ENCODE measurements at places on chromosomes 3 and 15.
A peak's percentile ranks its signal among the peaks of the same experiment; 100 is the strongest.

GRCh38 chr3:50612970-50613846 lies 1.6 kb upstream of the CISH start:
- DNase-seq, result no peak

GRCh38 chr3:42090973-42091731 lies at the start of gene TRAK1:
Gene TRAK1, plus strand, starts transcription at chr3:42091357. Its CDS starts 113 bp downstream, at chr3:42091470.
- peak; percentile 78 for DNase-seq

- no peak for DNase-seq
Observed at GRCh38 chr3:69194431-69195165, 72.2 kb upstream of the LMOD3 start.

GRCh38 chr3:189630767-189631372 lies 319 bp upstream of the TP63 start:
- DNase-seq, result no peak

GRCh38 chr3:29545615-29546014 lies 264.7 kb downstream of the RBMS3 start:
- DNase-seq, result no peak

DNA sequence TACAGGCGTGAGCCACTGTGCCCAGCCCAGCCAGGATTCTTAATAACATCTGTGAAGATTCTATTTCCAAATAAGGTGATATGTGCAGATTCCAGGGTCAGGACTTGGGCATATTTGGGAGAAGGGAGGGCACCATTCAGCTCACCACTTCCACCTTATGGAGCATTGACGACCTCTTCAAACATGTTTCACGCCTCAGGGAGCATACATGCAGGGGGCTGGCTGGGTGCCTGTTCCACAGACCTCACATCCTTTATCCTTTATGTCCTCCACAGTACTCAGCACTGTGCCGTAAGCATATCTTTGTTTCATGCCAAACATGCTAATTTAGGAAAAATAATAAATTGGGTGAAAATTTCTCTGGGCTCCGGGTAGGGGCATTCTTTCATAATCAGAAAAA lies 229.0 kb downstream of the THSD4 start:
- no peak for DNase-seq

GRCh38 chr15:98745179-98745578 lies 96.8 kb downstream of the IGF1R start:
- DNase-seq, result no peak

GRCh38 chr3:160911411-160911810 lies 155.4 kb downstream of the PPM1L start:
- no peak for DNase-seq

- no peak for DNase-seq
Observed at GRCh38 chr3:9205345-9206143, 43.9 kb downstream of the SRGAP3 start.

DNA sequence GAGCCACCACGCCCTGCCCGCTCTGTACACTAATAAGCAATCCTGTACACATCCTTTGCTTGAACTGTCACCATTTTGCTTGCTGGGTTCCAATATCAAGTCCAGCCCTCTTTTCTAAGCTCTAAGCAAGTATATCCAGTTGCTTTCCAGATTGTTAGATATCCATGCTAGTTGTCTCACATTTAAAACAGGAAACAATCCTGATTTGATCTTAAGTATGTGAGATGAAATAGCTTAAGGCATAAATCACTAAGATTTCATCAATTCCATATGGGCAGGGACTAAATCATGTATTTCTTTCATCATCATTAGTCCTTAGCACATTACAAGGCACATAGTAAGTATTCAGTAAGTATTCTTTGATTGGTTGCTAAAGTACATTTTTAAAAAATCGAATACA lies 16.2 kb downstream of the ATP11B start:
- no peak for DNase-seq

GRCh38 chr3:62615258-62615849 lies 242.0 kb upstream of the FEZF2 start:
- no peak for DNase-seq

GRCh38 chr15:33852570-33852969 lies 115.7 kb upstream of the CHRM5 start:
- DNase-seq, result peak; percentile 14

GRCh38 chr3:128480278-128480677 lies 12.7 kb downstream of the GATA2 start:
- DNase-seq, result no peak

GRCh38 chr15:58758141-58758540 lies 8.6 kb upstream of the ADAM10 start:
- DNase-seq, result no peak

DNA sequence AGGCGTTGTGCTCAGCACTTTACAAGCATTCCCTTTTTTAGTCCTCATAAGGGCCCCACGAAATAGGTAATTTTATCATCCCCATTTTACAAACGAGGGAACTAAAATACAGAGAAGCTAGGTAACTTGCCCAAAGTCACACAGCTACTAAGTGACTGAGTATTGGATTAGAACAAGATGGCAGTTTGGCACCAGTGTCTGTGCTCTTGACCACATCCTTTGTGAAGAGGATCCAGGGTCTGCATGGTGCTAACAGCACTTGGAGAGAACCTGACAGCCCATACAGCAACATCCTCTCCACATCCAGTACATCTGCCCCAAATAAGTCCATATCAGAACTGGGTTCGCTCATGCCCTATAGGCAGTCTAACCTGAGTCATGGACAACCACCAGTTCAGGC lies 21.8 kb upstream of the DAPK2 start:
- no peak for DNase-seq

GRCh38 chr15:47614360-47615011 lies 102.8 kb upstream of the SEMA6D start:
- DNase-seq, result no peak

DNA sequence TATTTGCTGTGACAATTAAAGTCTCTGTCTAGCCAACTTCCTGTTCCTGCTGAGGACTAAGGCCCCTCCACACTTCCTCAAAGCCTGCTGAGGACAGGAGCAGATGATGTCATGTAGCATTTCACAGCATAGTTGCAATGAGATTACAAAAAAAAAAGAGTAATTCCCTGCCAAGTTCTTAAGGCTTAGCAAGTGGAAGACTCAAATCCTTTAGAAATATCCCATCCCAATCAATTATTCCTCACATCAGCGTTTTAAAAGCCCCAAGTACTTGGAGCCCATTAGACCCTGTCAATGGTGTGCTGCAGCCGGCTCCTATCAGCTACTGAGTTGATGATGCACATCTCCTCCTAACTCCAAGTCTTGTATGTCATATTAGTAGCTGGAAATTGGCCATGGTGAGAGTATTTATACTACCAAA lies 51.7 kb downstream of the TRANK1 start:
- peak; percentile 47 for DNase-seq

DNA sequence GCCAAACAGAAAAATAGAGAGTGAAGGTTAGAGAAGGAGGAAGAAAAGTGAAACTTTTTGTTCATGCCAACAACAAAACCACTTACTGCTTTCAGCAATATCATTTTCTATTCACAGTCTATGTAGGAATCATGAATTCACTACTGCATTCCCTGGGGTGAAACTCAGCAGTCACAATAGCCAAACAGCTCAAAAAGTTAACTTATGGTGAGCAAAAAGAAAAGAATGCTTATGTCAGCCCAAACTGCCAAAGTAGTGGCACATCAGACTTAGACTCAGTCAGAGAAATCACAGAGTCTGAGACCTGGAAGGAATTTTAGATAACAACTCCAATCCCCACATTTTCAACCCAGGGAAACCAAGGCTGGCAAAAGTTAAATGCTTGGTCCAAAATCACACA lies 238.7 kb upstream of the TMCO5A start:
- DNase-seq, result no peak

DNA sequence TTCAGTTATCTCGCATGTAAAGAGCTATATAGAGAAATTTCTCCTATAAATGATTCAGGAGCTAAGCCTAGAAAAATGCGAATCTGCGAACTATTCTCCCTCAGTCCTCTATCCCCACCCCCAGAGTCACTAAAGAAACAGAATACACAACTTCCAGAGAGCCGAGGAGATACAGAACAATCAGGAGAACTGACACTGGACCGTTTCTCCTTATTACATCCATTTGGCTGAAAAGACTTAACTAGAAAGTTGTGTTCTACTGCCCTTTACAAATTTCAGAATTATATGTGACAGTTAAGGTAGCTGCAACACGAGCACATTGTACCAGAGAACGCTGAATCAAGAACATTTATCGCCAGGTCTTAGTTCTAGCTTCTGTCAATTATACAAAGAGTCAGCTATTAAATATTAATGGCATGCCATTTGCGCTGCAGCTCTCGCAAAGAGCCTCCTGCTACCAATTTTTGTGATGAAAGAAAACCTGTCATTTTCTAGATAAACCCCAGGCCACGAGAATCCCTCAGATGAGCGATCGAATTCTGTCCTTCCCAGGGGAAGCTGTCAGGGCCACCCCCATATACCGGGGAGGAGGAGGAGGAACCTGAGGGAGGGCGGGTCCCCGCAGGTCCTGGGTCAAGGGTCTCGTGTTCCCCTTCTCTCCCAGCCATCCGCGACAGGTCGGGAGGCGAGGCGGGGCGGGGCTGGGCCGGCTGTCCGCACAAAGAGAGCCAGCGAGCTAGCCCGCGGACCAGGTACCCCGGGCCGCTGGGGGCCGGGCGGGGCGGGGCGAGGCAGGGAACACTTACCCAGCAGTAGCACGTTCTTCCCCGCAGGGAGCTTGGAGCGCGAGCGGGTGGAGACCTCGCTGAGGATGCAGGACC lies 878 bp downstream of the DYNC1LI1 start:
- DNase-seq, result no peak

- no peak for DNase-seq
Observed at GRCh38 chr3:10319251-10319650, 1.7 kb downstream of the SEC13 start.

DNA sequence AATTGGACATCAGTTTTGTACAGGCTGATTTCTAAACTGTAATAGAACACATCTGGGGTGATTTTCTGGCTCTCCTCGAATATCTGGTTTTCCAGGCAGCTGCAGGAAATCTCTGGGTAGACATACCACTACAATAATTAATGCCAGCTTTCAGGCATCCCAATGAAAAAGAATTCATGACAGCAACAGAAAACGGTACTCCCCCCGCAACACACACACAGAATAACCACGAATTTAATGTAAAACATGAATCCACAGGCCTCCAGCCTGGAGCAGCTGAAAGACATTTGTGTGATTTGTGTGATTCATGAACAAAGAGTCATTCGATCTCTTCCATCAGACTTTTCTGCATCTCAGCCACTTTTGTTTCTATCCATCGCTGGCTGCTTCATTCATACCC lies 262.2 kb downstream of the MAGI1 start:
- peak; percentile 48 for DNase-seq

DNA sequence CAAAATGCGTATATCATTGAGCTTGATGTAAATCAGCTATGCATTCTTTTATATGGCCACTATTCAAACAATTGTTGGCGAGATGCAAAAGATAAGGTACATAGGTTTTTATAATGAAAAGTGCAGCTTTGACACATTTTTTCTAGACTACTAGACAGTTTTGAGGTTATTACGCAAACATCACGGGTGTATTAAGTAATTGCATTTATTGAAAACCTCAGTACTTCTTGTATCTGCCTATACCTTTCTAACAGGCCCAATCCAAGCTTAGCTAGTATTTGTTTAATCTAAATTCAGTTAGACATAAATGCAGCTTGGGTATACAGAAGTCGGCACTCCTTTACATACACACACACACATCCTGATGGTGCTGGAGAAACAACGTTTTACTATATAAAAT lies 2.7 kb downstream of the SPESP1 start:
- DNase-seq, result no peak

DNA sequence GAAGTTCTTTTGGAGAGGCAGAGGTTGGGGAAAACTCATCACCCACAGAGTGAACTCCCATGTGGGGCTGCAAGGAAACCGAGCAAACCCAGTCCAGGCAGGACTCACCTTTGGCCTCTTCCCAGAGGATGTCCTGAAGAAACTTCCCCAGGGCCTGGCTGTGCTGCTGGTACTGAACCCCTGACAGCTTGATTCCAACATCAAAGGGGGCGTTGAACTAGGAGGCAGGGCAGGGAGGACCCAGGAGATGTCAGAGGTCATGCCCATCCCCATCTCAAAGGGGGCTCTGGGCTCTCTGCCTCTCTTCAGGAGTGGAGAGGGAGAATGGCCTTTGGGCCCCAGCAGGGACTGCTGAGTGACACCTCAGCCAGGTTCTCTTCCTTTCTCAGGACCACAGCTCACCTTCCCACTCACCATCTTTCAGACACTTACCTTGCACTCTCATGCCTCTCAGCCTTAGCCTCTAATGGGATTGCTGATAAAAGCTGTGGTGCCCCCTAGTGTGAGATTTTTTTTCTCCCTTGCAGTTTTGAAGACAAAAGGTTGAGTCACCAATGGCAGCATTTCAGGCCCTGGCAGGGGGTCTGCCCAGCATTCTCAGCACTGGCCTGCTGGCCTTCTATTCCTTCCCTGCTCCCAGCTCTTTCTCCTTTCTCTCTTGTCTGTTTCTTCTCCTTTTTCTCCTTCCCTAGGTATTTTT lies 6.0 kb downstream of the GHRL start:
- peak; percentile 46 for DNase-seq

DNA sequence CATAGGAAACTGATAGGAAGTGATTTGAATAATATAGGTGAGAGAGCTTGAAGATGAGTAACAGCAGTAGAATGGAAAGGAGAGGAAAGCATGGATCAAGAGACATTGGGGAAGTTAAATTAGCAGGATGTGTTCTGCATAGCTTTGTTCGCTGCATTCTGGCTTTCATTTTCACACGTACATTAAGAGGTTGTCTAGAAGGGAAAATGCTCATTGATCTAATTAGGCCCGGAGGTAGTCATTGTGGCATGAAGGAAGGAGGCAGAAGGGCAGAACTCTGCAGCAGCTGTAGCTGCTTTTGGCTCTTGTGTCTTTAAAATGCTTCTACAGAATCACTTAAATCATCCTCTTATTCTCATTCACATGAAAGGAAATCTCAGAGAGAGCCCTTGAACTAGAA lies 40.3 kb downstream of the KCNAB1 start:
- no peak for DNase-seq

GRCh38 chr3:188421836-188422540 lies 268.0 kb downstream of the LPP start:
- DNase-seq, result no peak

GRCh38 chr3:106542101-106542769 lies 673.4 kb upstream of the CBLB start:
- no peak for DNase-seq

GRCh38 chr3:58246148-58247047 lies 8.8 kb downstream of the ABHD6 start:
- DNase-seq, result no peak

DNA sequence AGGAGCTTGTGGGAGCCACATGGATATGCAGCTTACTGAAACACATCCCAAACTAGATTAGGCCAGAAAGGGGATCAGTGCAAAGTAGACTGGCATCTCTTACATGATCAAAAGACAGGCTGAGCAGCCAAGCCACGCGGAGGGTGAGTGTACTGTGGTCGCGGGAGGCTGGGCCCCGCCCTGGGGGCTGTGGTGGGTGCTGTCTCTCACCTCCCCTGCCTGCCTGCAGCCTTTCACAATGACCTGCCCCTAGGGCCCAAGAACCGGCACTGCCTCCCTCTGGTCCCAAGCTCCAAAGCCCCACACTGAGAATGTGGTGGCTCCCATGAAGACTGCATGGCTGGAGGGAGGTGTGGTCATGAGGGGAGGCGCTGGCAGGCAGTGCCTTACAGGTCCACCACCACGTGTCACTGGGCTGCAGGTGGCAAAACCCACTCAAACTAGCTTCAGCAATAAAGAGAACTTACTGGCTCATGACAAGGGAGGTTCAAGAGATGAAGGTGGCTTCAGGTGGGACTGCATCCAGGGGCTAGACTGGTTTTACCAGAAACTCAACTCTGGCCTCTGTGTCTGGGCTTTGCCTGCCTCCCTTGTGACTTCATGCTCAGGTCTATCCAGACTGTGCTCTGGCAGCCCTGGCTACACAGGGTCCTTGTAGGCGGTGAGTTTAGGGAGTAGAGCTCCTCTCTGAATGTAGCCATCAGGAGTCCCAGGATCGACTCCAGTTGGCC lies 27.4 kb upstream of the PLXND1 start:
- no peak for DNase-seq

- no peak for DNase-seq
Observed at GRCh38 chr3:4738737-4739274, 240.4 kb upstream of the BHLHE40 start.
